CD8-positive, alpha-beta memory T cell (primary cell): ENCODE measurements at places on chromosomes 6 and 20.

DNA sequence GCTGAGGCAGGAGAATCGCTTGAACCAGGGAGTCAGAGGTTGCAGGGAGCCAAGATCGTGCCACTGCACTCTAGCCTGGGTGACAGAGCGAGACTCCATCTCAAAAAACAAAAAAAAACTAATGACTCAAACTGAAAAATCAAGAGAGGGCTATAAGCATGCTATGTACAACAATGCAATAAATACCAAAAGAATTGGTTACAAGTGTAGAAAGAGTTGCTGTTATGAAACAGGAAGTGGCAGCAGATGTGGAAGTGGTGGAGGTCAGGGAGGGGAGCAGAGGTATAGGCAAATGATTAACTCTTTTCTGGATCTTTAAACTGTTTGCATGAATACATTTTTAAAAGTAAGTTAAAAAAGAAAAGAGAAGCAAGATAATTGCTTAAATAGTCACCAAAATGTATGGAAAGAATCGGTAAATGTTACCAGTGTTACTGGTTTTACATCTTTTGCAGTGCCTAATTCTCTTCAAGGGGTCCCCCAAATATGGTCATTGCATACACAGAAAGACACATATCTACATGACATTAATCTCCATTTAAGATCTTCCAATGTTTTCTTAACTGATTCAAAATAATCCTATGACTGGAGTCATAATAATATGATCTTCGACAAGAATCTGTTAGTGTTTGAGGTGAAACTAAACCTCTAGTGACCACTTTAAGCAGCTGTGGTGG lies 15.0 kb downstream of the CALHM6 start:
- peak; percentile 28 for DNase-seq

DNA sequence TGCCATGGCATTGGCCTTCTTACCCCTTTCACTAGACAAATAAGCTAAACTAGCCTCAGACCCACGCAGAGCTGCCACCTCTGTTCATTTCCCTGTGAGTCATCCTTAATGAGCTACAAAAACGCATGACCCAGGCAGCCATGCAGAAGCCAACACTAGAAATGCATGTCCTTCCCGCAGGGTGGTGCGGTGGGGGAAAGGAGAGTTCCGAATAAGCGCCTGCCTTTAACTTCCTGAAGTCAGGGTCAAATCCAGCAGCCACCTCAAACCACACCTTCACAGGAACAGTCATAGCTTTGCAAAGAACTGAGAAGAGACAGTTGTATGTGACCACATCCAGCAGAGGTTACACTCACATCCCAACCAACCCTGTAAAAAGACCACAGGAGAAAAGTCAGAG lies 40.4 kb downstream of the IRF4 start:
- no peak for DNase-seq

- no peak for DNase-seq
Measured at GRCh38 chr6:124467366-124467765, 494.9 kb upstream of the RNF217 start.

- DNase-seq, result no peak
Measured at GRCh38 chr20:63284083-63284440, 8.9 kb upstream of the COL20A1 start.

DNA sequence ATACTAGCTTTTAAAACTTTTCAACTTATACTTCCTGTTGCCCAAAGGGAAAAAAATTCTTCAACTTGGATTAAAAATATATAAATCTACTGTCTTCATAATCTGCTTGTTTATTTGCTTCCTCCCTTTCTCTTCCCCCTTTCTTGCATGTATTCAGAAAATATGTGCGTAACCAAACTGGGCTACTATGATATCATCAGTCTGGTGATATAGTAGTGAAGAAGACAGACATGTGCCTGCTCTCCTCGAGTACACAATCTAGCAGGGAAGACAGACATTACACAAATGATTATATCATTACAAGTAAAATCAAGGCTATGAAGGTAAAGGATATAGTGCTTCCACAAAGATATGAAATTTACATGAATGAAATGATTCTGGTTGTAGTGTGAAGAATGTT lies 31.0 kb downstream of the IBTK start:
- no peak for DNase-seq

DNA sequence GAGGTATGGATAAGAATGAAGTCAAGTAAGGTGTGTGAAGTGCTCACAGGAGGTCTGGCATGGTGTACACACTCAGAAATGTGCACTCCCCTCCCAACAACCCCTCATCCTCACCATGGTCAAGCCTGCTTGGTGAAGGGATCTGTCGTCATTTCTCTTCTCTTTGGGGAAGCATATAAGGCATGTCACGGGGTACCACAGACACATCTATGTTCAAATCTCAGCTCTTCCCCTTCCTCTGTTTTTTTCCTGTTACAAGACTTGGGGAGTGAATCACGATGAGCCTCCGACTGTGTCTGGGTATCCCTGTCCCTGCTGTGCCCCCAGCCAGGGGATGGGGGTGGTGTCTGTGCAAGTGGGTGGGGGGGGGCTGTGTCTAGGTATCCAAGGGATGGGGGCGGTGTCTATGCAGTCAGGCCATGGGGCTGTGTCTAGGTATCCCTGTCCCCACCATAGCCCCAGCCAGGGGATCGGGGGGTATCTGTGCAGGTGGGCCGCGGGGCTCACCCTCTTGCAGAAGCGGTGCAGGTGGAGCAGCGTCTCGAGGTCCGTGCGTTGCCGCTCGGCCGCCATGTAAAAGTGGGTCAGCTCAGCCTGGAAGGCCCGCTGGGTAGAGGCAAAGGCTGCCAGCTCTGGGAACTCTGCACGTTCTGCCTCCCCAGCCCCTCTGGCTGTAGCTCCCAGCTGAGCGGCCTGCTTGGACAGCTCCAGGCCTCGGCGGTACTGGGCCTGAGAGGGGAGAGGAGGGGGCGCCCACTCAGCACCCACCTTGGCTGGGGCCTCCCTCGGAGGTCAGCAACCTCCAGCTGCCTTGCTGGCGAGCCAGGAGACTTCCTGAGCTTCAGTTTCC lies 43.6 kb downstream of the KIAA1755 start:
- no peak for DNase-seq

- no peak for DNase-seq
Measured at GRCh38 chr6:90251295-90251992, 45.2 kb downstream of the BACH2 start.

- DNase-seq, result no peak
Measured at GRCh38 chr6:49651239-49651638, 14.6 kb upstream of the RHAG start.

- DNase-seq, result no peak
Measured at GRCh38 chr6:68307301-68307700, 327.8 kb upstream of the ADGRB3 start.

DNA sequence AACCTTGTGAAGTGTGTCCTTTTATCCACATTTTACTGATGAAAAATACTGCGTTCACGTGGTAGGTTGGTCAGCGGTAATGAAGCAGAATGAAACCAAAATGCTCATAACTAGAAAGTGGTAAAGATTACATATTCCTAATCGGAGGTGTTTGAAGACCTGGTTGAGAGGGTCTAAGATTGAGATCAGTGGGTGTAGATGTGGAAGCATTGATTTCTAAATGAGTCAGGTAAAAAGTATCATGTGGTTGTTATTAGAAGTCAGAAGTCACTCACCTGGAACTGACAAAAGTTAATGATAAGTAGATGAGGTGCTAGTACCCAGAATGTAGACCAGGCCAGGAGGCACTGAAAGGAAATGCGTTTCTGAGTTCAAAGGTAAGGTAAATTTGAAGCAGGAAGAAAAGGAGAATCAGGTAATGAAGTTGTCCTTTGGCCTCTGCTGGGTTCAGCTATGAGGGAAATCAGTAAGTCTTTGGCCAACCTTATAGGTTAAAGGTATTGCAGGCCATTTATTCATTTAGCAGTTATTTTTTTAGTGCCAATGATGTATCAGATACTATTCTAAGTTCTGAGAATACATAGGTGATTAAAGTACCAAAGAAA lies 31.2 kb downstream of the FAM83B start:
- DNase-seq, result no peak

DNA sequence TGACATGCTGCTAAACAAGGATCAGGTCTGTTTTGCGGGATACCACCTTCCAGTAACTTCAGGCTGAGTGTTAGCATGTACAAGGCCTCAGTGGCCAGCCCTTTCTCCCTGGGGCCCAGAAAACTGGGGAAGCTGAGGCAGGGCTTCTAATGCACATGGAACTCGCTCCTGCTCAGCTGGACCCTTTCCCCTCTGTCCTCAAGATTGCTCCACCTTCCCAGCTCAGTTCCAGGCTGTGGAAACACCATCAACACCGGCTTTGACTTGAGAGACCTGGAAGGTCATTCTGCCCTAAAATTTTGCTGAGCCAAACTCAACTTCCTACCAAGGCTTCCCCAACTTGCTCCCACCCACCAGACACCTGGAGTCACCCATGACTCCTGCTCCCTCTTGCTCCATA lies 4.2 kb upstream of the BLCAP start:
- no peak for DNase-seq

GRCh38 chr6:155530219-155530834 lies 74.7 kb upstream of the NOX3 start:
- DNase-seq, result no peak

DNA sequence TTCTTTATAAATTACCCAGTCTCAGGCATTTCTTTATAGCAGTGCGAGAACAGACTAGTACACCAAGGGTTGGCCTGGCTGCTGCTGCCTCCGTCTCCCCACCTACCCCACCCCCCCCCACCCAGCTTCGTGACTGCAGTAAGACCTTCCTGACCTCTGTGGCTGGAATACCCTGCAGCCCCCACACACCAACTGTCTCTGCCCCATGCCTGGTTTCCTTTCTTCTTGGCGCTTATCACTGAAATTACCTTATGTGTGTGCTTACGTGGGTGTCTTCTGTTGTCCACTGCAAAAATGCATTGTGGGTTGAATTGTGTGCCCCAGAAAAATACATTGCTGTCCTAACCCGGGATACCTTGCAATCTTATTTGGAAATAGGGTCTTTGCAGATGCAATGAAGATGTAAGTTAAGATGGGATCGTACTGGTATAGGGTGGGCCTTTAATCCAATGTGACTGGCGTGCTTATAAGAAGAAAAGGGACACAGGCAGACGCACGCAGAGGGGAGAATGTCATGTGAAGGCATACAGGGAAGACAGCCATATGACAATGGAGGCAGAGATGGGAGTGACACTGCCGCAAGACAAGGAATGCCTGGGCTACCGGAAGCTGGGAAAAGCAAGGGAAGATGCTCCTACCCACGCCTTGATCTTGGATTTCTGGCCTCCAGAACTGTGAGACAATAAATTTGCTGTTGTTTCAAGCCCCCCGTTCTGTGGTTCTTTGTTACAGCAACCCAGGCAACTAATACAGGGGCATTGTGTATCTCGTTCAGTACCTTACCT lies 15.4 kb downstream of the SYNJ2 start:
- no peak for DNase-seq

DNA sequence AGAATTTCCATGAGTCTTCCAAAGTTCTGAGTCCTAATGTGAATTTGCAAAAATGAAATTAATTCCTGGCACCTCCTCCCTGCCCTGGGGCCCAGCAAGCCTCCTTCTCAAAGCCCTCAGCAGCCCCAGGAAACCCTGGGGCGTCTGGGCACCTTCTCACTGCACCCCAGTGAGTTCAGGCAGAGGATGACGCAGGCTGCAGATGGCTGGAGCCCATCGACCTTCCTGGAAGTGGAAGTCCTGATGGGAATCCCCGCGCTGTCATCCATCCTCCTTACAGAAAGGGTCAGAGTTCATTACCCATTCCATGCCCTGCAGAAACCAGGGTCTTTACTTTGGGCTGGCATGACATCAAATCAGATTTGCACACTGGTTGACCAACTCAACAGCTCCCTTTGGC lies 31.6 kb downstream of the DLL1 start:
- DNase-seq, result no peak

DNA sequence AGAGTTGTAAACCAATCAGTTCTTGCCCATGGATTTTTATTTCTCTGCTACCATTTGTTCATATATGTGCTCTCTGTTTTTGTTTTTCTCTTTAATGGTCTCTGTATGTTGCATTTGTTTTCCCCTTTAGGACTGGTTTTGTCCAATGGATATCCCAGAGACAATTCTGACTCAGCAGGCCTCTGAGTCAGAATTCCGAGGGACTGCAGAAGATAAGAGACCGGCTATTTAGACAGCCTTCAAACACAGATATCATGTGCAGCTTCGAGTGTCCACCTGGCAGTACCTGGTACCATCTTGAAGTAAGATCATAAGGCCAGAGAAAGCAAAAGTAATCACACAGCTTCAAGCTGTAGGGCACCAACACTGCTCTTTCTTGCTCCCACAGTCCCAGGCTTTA lies 125.5 kb downstream of the ELOVL4 start:
- no peak for DNase-seq

- no peak for DNase-seq
Measured at GRCh38 chr6:2492686-2493523, 247.5 kb upstream of the GMDS start.

- no peak for DNase-seq
Measured at GRCh38 chr20:23337312-23337711, 13.3 kb upstream of the NXT1 start.

DNA sequence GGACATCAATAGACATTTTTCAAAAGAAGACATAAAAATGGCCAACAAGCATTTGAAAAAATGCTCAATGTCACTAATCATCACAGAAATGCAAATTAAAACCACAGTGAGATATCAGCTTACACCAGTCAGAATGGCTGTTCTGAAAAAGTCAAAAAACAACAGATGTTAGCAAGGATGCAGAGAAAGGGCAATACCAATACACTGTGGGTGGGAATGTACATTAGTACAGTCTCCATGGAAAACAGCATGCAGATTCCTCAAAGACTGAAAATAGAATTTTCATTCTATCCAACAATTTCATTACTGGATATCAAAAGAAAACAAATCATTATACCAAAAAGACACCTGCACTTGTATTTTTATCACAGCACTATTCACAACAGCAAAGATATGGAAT lies 85.3 kb downstream of the DCDC2 start:
- no peak for DNase-seq

- DNase-seq, result no peak
Measured at GRCh38 chr6:77143659-77144447, 319.4 kb downstream of the HTR1B start.

DNA sequence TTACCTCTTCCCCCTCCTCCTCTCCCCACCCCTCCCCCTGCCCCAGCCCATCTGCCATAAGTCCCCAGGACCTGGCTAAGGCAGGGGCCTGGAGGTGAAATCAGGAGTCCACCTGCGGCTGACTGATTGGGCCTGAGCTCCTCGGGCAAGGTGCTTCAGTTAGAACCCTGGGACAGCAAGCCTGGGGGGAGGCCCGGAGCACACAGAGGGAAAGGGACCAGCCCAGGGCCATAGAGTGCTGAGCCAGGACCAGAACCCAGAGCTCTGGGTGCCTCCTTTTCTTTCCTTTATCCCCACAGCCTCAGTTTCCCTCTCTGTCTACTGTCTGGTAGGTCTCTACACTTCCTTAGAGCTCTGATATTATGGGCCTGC lies 35.7 kb upstream of the VEGFA start:
- no peak for DNase-seq

DNA sequence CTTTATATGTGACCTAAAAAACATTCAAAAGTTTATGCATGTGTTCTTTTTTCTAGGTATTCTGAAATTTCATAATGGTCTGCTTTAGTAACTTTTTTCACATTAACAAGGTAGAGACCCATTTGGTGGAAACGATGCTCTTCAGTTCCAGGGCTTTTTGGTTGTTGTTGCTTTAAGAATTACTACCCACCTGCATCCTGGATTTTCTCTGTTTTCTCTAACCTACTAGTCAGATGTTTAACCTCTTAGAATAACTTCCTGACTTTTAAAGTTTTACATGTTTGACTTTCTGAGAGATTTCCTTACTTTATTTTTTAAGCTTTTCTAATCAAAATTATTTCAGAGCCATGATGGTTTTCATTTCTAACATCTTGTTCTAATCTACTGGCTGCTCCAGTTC lies 14.9 kb downstream of the TULP4 start:
- DNase-seq, result no peak

- DNase-seq, result no peak
Measured at GRCh38 chr6:17591287-17591686, 8.8 kb upstream of the FAM8A1 start.
